Natural killer cell (primary cell): ENCODE measurements at places on chromosomes 1 and 21. TPM values are rescaled to one million over a fixed set of nuclear protein-coding genes. Genes with fewer than 3 reads are reported as not detected.

GSTM5 gene
- total RNA-seq, result 0.07 TPM

S100A14 gene
- not detected for total RNA-seq

CHAF1B gene
- total RNA-seq, result 7.7 TPM

PPIE gene
- 44.3 TPM for total RNA-seq

S100A2 gene
- not detected for total RNA-seq

ZFP69B gene
- total RNA-seq, result 2.3 TPM

FAM110D gene
- not detected for total RNA-seq

AGTRAP gene
- 104 TPM for total RNA-seq

PLXNA2 gene
- total RNA-seq, result 8.4 TPM

- DNase-seq, result no peak
Observed at GRCh38 chr1:33382661-33383415, 48.1 kb downstream of the PHC2 start.

DNA sequence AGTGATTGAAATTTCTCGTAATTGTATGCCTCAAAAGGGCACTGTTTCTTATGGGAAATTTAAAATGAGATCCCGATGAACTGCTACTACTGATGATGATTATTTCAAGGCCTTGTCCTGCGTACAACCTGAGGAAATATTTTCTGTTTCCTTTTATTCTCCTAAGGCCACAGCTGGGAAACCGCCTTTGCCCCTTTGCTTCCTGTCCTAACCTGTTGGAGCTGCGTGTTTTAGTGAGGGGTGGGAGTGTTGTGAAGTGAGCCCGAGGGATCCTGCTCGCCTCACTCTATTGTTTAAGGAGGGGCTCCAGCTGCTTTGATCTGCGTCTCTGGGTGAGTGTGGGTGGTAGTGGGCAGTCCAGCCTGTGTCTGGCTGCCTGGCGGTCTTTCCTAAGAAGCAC is 14.4 kb downstream of the LAMC2 start:
- DNase-seq, result no peak

- no peak for DNase-seq
Observed at GRCh38 chr1:203450479-203451149, 25.0 kb upstream of the PRELP start.

DNA sequence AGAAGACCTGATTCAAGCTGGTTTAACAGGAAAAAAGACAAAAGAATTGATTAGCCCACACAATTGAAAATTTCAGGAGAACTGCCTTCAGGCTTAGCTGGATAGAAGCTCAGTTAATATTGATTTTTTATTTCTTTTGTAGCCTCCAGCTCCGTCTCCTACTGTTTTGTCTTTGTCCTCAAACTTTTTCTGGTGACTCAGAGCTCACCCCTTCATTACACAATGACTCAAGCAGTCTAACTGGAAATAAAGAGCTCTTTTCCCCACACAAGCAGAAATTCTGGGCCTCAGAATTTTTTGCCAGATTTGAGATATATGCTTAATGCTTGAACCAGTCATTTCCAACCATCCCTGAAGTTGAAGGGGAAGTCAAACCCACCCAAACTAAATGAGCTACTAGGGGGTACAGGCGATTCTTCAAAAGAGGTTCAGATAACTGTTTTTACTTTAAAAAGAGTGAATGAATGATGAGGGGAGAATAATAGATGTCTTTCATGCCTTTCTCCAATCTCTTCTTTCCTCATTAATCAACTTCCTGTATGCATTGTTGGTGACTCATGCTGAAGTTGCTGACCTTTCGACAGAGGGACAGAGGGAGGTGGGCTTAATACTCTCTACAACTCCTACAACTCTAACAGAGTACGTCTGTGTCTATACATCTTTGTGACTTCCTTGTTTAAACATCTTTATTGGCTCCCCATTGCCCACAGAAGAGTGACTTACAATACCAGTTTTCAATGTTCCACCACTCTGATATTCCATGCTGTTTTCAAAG is 6.2 kb upstream of the ACP6 start:
- no peak for DNase-seq
